ENCODE measurements at places on chromosomes 3 and 15.

DNA sequence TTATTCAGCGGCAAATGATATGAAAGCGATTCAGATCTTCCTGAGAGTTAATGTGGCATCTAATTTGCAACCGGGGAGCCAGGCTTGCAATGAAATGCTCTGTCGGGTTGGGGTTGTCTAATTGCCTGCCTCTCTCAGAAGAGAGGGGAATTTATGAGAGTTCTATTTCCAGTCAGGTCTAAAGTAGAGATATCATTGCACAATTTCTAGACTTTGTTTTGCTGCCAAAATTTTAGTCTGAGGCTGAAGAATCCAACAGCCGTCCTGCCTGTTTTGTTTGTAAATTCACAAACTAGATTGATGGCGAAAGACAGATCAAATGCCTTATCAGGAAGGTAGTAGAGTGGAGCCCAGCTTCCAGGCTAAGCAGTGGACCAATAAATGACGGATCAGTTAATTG is 610 bp downstream of the LIPC start:
- DNase-seq, result no peak

DNA sequence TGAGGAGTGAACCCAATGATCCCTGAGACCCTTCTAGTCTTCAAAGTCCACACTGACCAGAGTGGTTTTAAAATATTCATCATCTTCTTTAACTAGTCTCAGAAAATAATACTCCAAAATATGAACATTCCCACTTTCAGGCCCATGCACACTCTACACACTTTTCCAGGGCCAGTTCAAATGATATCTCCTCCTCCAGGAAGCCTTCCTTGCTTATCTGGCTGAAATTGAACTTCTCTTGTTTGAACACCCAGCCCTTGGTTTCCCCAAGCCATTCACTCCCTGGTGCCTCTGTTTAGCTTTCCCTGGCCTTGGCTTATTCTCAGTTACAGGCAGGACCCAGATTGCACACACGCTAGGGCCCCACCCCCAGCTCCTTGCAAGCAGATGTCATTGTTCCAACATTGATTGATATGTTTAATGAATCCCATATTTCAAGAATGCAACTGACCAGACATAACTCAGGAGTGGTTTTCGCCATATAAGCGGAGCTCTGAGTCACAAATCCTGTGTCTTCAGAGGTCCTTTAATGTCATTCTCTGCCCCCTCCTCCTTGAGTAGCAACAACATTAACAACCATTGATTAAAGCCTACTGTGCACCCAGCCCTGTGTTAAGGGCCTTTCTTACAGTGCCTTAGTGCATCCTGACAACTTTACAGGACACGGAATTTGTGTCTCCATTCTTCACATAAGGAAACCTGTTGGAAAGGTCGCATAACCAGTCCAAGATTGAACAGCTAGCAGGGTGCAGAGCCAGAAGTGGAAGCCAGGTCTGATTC is 2.1 kb downstream of the ITGA11 start:
- DNase-seq, result no peak

DNA sequence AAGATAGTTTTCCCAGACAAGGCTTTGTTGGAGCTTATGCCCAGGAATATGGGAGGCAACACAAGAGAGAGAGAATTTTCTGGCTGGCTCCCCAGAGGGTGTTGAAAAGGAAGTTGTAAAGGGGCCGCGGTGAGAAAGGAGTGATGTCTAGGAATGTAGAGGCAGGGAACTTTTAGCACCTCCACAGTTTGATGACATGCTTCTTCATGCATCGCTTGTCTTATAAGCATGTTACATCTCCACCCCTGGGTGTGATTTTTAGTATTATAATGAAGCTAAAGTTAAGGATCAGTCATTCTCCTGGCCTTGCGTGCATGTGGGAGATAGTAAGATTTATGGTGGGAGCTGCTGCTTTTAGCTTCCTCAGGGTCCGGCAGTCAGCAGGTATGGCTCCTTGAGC is 32.8 kb upstream of the TF start:
- no peak for DNase-seq

GRCh38 chr3:37899101-37899707 is 37.5 kb downstream of the CTDSPL start:
- DNase-seq, result no peak

- no peak for DNase-seq
Observed at GRCh38 chr15:37016231-37016630, 84.1 kb downstream of the MEIS2 start.

- no peak for DNase-seq
Observed at GRCh38 chr3:172061724-172062184, 22.4 kb downstream of the FNDC3B start.

DNA sequence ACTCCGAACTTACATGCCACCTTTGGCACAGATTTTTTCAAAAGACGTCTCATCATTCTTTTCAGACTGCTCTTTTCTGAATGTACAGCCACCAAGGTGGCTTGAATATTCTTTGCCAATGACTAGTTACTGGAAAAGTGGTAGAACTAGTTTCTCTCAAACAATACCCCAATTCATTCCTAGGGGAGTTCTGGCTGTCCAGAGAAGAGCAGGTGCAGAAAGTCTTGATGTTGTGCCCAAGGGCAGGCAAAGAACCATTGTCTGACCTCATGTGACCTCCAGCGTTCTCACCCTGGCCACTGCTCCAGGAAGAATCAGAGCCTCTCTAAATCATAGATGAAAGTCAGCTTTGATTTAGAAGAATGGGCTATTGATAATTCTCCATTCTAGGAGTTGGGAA is 5.5 kb downstream of the LMOD3 start:
- DNase-seq, result no peak

- DNase-seq, result no peak
Observed at GRCh38 chr3:129277829-129278271, 820 bp upstream of the HMCES start.

- no peak for DNase-seq
Observed at GRCh38 chr3:43757666-43758321, 67.1 kb downstream of the ABHD5 start.

DNA sequence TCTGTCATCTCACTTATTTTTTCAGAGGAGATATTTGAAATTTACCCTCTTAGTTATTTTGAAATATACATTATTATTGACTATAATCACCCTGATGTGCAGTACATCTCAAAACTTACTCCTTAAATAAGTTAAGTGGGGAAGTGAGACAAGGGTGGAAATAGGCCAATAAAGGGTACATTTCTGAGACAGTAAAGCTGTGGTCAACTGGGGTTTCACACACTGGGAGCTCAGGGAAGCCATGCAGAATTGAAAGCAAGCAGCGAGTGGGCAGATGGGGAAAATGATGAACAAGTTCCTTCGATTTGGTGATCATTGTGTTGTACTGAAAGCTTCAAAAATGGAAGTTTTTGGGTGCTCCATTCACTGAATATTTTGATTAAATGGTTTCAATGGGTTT is 21.6 kb upstream of the MOBP start:
- no peak for DNase-seq

GRCh38 chr3:128497305-128498126 is 4.5 kb upstream of the GATA2 start:
- no peak for DNase-seq

GRCh38 chr3:42088803-42089530 is 2.2 kb upstream of the TRAK1 start:
- no peak for DNase-seq

DNA sequence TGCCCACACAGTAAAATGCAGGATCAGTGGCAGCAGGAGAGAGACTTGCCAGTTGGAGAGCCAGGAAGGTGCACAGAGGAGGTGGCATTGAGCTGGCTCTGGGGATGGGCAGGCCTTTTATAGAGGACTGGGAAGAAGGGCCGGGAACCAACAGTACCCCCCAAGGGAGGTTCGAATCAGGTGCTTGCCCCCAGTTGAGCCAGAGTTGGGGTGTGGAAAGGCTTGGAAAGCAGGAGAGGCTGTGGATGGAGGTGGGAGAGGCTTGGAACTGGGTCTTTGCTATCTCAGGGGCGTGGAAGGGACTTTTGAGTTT is 107.6 kb downstream of the KLF13 start:
- DNase-seq, result no peak

DNA sequence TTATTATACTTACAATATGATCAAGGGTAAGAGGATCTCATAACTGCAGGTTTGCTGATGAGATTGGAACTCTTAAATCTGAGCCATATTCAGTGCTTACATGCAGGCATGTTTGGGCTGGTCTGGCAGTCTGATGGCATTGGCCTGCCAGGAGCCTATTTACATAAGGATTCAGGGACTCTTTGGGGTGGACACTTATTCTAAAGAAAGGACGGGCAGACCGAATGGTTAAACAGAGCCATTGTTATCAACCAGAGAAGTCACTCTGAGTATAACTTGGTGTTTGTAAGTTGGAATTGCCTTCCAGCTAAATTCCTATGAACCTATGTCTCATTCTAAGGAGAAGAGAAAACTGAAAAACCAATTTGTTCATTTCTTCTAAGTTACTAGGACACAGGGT is 932.8 kb downstream of the IGSF11 start:
- no peak for DNase-seq

DNA sequence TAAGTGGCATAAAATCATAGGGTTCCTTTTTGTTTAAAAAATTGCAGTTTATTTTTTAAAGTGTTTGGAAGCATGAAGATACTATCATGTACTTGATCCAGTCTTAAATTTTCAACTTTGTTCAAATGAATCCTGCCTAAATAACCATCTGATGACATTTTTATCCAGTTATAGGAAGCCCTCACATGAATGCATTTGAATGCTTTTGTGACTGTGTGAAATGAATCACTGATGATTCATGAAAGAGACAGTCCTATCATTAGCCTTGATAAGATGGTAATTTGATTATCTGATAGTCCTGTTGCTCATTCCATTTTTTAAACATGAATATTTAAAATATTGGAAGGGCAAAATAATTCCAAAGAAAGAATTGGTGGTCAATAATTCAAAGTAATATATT is 401.9 kb upstream of the ROBO2 start:
- no peak for DNase-seq

DNA sequence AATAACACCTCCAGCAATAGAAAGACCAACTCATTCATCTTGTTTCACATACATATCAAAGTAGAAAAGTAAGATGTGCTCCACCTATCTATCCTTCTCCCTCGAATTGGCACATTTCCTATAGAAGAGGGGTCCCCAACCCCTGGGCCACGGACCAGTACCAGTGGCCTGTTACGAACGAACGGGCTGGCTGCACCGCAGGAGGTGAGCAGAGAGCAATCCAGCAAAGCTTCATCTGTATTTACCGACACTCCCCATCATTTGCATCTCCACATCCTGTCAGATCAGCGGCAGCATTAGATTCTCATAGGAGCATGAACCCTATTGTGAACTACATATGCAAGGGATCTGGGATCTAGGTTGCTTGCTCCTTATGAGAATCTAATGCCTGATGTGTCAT is 95.0 kb upstream of the CGNL1 start:
- DNase-seq, result no peak

DNA sequence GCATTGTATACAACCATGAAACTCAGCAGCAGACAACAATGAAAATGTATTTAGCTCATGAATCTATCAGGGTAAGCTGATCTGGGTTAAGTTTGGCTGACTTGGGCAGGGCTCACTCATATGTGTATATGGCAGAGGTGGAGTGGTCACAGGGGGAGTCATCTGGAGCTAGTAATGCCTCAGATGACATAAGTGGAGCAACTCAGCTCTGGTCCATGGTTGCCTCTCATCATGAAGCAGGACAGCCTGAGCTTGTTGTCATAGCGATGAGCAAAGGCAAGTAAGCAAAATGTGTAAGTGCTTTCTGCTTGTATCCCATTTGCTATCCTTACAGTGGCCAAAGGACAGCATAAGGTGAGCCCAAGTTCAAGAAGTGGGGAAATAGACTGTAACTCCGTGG is 64.5 kb downstream of the ALCAM start:
- no peak for DNase-seq

- DNase-seq, result no peak
Observed at GRCh38 chr3:194843556-194843955, 157.9 kb downstream of the FAM43A start.

- DNase-seq, result no peak
Observed at GRCh38 chr3:10725067-10725466, 91.0 kb upstream of the SLC6A11 start.

GRCh38 chr3:157271283-157271882 is 111.4 kb upstream of the CCNL1 start:
- no peak for DNase-seq

- no peak for DNase-seq
Observed at GRCh38 chr3:78742041-78742440, 1025.8 kb downstream of the ROBO1 start.

- no peak for DNase-seq
Observed at GRCh38 chr3:27544372-27544865, 60.2 kb upstream of the SLC4A7 start.

GRCh38 chr3:24220859-24221657 is 273.6 kb downstream of the THRB start:
- DNase-seq, result no peak

GRCh38 chr15:74006774-74007639 is 12.5 kb downstream of the PML start:
- DNase-seq, result no peak

DNA sequence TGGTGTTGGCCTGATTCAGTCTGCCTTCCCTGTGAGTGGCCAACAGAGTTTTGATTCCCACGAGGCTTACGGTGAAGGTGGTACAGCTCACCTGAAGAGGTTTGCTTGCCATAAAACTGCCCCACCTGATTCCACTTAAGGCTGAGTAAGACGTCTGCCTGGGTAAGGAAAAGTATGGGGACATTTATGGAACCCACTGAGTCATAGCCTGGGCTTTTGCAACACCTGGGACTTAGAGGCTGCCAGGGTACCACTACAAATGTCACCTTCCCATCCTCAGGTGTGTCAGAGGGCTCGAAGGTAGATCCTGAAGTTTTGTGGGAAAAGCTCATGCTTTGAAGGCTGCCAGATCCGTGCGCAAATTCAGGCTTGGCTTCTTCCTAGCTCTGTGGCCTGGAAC is 56.9 kb upstream of the SLCO2A1 start:
- DNase-seq, result no peak

DNA sequence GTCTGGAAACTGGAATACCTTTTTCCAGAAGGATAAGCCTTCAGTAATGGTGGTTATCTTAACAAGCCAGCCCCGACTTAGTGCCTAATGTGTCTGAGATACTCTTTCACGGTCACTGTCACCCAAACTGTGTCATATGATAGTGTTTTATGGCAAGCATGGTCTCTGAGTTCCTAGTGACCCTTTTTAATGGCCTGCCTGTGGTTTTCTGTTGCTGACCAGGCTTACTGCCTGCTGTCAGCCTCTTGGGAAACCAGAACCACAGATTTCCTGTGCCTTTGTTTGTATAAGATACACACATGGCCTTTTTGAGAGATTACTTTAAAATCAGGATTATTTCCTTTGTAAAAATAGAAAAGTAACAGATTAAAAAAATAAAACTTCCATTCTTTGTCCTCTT is 22.4 kb downstream of the HPS3 start:
- DNase-seq, result no peak

DNA sequence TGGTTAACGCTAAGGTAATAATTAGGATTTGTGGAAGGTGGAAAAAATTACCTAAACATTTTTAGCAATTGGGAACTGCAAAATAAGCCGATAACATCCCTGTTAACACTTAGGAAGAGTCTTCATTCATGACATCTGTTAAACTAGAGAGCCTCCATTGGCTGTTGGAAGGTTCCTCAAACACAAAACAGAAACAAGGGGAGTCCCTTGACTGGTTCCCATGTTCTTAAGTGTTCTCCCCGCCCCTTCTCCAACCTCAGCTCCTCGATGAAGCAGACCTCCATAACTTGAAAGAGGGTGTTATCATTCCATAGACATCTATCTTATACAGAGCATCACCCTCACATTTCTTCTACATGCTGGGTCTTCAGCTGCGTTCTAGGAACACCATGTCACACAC is 2.5 kb downstream of the SLC22A13 start:
- DNase-seq, result no peak

- no peak for DNase-seq
Observed at GRCh38 chr15:89002830-89003229, 85.4 kb upstream of the ABHD2 start.

- no peak for DNase-seq
Observed at GRCh38 chr15:101305820-101306255, 10.8 kb upstream of the SNRPA1 start.

All from right kidney (tissue), 9 donors.